ENCODE measurements at places on chromosomes 16 and 17. TPM values are rescaled to one million over a fixed set of nuclear protein-coding genes. Genes with fewer than 3 reads are reported as not detected.

The C17orf113 gene
- 0.59 TPM for total RNA-seq

The GNG13 gene
- total RNA-seq, result not detected

DNA sequence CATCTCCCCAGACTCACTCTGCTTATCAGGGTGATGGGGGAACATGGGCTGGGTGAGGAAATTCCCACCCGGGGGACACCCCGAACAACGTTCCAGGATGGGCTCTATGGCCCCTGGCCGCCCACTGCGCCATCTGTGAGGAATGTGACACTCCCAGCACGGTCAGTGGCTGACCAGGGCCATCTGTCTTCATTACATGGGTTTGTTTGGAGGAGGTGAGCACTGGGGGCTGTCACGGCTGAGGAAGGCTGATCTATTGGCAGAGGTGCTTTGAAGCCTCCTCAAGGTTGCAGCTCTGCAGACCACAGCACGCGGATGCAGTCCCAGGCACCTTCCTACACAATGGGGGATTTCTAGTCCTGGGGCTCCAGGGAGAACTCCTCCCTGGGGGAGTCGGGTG lies 214.1 kb upstream of the FOXF1 start:
- DNase-seq, result no peak

DNA sequence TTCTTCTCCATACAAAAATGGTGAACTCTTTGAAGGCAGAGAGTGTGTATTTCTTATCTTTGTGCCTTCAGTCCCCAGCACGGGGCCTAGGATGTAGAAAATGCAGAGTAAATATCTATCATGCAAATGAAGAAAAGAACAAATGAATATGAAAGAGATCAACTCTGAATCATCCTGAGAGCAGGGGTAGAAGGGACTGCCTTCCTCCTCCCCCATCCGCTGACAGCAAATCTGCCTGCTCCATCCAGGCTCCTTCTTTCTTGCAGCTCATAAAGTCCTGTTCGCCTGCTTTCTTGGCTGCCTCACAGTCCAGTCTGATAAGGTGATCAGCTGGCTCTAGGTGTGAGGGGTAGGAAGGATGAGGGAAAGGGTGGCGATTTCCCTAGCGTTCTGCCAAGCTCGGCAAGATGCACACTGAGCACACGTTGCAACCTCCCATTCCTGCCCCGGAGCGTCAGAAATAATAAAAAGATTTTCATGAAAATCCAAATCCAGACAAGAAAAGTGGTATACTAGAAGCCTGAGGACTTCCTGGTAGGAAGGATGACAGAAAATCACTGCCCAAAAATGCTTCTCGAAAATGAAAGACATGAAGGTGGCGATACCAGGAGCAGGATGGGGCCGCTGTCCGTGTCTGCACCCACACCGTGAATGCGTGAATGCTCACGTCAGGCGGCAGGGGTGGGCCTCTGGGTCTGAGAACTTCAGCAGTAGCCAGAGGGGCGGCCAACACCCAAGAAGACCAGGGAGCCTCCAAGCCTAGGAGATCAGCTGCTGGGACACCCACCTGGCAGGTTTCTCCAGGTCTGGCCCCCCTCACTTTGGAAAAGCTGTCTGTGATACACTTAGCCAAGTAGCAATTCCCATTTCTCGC lies 67.1 kb downstream of the VPS53 start:
- DNase-seq, result no peak

DNA sequence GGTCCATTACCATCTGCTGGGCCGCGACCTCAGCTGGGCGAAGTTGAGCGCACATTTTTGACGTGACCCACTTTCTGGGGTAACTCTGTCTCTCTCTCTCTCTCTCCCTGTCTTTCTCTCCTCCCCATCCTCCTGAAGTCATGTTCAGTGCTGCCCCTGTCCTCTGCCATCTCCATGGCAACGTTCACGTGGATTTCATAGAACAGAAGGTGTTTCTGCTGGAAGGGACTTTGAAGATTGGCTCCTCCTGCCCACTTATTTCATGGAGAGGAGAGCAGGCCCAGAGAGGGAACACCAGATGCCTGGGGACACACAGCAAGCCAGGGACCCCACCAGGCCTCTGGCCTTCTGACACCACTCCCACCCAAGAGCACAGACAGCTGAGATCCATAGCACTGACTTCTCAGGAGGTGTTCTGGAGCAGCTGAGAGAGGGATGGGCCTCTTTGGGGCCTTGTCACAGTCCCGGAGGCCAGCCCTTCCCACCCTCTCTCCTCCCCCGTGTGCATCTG lies 4.2 kb upstream of the CCNF start:
- no peak for DNase-seq

- no peak for DNase-seq
Measured at GRCh38 chr16:73365016-73365551, 317.2 kb upstream of the ZFHX3 start.

DNA sequence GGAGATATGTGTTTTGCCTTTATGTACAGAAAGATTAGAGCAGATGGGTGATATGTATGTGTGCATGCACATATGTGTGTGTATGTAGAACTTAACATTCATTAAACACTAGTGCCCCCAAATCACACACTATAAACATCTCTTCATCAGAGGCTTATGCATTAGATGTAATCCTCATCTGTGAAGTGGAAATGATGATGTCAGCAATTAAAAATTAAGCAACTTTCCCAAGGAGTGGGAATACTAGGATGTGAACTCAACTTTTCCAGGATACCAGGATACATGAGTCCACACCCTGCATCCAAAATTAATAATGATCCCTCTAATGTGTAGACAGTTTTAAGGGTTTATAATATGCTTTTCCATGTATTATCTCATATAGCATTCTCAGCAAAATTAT lies 127.7 kb upstream of the ADAMTS18 start:
- DNase-seq, result no peak

DNA sequence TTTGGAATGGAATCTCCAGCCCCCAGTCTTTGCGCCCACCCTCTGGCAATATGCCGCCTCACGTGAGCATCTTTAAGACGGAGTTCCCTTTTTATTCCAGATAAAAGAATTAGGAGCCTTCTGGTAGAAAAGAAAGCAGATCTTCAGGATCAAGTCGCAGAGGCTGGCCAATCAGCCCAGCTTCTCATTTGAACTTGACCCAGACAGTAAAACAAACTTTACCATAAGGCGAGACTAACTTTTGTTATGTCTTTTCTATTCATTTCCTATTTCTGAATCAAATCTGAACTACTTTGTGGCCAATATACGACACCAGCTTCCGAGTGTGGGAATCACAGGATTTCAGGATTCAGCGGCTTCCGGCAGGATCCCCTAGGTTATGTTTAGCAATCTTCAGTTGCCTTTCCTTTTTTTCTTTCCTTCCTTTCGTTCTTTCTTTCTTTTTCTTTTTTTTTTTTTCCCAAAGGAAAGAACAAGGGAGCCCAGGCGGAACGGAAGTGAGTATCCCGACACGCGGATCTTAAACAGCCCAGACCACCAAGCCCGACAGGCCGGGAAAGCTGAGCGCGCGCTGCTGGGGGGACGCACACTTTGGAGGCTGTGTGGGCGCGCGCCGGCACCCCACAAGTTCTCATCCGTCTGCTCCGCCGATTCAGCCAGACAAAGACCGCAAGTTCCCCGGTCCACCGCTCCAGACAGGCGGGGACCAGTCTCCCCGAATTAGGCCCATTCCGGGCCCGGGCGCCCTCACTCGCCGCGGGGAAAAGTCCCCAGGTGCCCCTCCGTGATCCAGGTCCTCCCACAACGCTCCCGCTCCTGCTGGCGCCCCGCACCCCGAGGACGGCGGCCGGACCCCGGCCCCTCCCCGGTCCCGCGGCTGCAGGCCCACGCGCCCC lies 633 bp downstream of the TBC1D16 start:
- peak; percentile 52 for DNase-seq

GRCh38 chr16:23107936-23108335 lies 41.3 kb downstream of the USP31 start:
- no peak for DNase-seq

All from Right ventricle myocardium superior (tissue), 1 donor.